ENCODE measurements at places on chromosomes 3 and 15.

DNA sequence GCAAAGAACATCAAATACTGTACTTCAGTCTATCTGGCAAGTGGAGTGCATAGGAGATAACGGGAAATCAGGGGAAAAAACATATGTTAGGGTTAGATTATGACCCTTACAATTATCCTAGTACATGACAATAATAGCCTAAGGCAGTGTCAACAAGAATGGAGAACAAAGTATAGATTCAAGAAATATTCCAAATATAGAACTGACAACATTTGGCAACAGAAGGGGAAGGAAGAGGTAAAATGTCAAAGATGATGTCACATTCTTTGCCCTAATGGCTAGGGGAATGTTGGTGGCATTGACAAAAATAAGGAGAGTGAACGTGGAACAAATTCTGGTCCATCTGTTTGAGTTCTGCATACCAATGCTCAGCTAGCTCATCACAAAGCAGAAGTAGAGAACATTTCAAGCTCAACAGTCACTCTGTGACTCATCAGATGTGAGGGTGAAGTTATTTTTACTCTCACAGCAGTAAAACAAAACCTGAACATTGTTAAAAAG lies 15.5 kb upstream of the ATP8B4 start:
- no peak for DNase-seq

GRCh38 chr3:48558493-48559134 lies 2.0 kb upstream of the PFKFB4 start:
- DNase-seq = no peak

- DNase-seq = no peak
These were observed 317.2 kb downstream of the SLC9A9 start for GRCh38 chr3:143531101-143531500.

DNA sequence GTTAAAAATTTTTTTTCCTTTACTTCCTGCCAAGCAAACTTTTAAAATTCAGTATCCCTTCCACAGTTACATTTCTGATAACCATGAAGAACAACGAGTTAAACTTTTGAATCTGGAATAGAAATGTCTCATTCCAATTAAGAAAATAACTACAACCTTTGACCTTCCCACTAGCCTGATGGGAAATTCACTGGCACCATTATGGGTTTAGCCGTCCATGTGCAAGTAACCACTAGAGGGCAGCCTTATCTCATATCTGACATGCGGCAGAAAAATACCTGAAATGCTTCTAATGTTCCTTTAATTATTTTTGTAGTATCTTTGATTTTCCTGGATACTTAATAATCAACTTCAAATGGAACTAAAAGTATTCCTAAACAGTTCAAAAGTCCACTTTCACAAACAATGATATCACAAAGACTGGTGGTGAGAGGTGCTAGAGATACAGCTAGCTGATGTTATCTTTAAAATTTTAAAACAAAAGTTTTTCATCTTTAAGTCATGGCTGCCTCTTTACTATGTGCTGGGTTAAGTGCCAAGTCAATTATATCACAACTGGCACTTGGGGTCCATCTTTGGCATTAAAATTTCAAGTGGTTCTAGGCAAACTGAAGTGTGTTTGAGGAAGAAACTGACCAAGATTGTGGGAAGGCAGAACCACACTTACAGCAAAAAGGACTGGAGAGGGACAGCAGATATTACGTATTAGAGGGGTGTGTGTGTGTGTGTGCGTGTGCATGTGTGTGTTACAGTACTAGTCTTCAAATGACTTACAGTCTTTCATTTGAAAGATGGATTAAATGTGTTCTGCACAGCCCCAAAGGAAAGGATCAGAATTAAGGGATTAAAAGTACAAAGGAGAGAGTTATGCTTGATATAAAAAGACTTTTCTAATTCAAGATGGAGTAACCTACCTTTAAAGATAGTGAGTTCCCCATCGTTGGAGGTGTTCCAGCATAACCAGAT lies 107.1 kb upstream of the ICE2 start:
- DNase-seq = no peak

GRCh38 chr3:13972679-13973379 lies 93.0 kb upstream of the WNT7A start:
- no peak for DNase-seq

DNA sequence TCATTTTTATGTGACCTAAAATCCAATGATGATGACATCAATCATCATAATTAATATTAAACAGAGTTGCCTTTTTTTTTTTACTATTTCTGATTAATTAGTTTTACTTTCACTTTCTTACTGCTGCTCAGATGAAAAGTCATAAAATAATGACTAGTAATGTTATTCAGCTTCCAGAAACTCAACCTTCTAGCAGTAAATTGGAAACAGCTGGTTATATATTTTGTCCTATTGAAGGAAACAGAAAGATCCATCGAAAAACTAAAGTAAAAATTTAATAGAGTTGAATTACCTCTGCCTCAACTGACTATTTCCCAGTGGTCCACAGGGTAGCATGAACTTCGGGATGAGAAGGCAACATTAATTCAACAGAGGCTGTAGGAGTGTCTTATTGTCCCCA lies 107.1 kb upstream of the PTX3 start:
- no peak for DNase-seq

- no peak for DNase-seq
These were observed 22.0 kb upstream of the RBSN start for GRCh38 chr3:15120986-15121385.

- DNase-seq = no peak
These were observed 546 bp downstream of the TRIM59 start for GRCh38 chr3:160448845-160449635.

- DNase-seq = no peak
These were observed 84.6 kb downstream of the TMCO5A start for GRCh38 chr15:38019066-38019465.

DNA sequence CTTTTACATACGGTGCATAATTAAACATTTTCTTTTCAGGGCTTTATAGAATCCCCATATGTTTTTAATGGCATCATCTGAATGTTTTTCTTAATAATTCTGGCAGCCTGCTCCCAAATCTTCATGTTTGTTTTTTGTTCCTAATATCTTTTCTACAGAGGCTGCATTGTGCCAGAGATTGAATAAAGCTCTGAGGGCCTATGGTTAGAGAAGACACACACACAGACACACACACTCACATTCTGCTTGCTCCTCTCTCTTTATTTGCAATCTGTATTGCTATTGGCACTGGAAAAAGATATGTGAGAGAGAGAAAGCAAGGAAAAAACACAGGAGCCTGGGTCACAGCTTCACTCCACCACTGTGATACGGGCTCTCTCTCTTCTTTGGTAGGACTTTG lies 136.0 kb downstream of the MECOM start:
- DNase-seq = no peak

DNA sequence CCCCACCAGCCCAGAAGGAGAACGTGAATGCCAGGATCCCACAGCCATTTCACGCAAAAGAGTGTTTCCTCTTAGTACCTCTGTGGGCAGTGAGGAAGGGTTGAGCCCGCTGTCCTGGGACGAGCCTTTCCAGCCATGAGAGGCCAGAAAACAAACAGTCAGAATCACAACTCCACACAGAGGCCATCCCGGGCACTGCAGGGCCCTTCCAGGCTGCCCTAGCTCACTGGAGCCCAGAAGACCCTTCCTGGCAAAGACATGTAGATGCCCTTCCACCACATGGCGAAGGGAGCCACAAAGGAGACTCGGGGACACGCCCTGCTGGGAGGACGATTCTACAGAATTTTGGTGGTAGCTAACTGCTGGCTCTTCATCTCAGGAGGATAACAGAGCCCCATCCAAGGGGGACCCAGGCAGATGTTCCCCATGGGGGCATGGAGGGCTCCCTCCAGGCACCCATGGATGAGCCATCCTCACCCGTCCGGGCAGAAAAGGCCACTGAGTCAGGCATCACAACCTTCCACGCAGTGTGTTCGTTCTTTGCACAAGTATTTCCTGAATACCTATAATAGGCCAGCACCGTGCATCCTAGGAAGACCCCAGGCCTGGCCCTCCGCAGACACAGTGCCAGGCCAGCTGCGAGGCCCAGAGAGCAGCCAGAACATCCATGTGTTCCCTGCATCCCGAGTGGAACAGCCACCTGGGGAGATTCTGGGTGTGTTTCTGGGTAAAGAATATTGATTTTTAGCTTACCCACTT lies 47.2 kb downstream of the SLC12A8 start:
- DNase-seq = no peak

DNA sequence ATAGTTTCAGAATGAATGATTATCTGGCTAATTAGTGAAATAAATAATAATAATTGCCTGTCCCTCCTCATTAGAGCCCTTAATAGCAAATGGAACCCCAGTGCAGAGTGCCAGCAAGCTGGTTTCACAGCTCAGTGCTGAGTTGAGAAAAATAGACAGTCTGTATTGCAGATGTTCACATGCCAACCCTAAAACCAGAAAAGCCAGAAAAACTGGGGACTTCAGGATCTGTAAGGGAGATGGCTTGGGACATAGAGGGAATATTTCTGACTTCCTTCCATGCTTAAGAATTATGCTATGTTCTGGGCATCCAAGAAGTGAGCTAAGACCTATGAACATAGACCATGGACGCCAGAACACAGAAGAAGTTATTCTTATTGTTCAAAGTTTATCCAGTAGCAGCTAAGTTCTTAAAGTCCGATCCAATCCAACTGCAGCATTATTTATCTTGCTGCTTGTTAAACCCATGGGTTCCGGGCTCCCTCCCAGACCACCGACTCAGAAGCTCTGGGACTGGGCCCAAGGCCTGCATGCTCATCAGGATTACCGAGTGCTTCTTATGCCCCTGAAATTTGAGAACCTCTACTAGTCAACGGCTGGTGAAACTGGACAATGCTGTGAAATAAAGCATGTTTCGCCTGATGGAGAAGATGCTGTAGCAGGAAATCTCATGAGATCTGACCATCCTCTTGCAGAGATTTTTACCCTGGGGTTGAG lies 158.3 kb downstream of the FOXB1 start:
- no peak for DNase-seq

DNA sequence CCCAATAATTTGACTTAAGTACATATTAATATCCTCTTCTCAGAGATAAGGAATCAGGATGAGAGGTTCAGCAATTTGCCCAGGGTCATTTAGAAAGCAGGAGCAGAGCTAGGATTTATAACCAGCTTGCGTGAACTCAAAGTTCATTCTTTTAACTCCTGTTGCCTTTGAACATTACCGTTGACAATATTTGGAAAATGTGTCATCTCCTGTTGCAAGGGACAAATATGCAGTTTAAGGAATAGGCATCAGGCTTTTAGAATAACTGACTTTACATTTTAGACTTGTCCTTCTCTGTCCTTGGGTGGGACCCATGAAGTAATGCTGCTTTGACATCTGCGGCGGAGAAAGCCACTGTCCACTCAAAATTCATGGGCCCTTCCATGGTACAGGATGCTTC lies 252.2 kb upstream of the RGMA start:
- no peak for DNase-seq

GRCh38 chr15:101520395-101520794 lies 30.9 kb upstream of the PCSK6 start:
- DNase-seq = no peak

- DNase-seq = no peak
These were observed at the start of gene APBA2 for GRCh38 chr15:28885630-28886430. APBA2 (plus strand) TSS chr15:28885974; CDS start chr15:29053885, 167,911 bp downstream.

GRCh38 chr3:22977042-22977441 lies 226.1 kb upstream of the UBE2E2 start:
- DNase-seq = no peak

DNA sequence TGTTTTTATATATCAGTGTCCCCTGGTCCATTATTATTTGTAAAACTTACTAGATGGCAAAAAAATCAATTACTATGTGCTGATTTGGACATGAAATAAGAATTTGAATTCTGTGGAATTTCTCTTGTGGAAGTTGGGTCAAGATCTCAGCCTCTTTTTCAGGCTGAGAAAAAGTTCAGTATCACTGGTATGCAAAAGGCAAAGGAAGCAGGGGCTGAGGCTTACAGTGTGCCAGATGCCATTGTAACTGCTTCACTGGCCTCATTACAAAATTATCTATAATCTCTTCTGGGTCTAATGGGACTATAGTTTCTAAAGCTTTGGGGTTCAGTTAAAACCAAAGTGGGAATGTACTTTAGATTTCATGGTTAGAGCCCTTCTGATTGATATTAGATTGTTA lies 125.9 kb upstream of the SLC7A14 start:
- no peak for DNase-seq

DNA sequence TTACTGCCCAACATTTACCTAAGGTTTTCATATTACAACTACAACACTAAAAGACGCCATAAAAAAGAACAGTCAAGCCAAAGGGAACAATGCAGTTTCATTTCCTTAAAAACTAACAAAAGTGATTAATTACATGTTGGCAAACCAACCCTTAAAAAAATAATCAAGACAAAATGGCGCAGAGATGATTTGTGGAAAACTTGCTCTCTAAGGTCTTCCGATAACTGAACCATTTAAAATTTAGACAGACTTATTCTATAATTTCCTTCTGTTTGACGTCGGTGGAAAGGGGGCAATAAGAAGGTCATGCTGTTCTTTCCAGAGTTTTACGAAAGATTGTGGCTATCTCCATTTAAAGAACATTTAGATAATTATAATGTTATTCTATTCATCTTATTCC lies 87.6 kb downstream of the RYK start:
- DNase-seq = no peak

DNA sequence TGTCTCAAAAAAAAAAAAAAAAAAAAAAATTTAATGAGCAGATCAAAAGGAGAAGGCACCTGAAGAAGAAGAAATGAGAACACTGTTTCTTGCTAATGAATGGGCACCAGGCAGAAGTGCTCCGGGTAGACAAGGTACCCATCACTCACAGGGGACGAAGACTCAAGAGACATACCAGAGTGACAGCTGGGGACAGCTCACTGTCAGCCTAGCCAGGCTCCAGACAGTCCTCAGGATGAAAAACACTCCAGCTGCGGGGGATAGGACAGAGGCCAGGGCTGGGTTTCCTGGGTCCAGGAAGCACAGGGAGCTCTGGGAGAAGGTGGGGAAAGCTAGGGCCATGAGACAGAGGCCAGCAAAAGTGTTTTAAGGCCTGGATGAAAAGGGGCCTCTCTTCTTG lies 48.5 kb upstream of the PARL start:
- DNase-seq = no peak

DNA sequence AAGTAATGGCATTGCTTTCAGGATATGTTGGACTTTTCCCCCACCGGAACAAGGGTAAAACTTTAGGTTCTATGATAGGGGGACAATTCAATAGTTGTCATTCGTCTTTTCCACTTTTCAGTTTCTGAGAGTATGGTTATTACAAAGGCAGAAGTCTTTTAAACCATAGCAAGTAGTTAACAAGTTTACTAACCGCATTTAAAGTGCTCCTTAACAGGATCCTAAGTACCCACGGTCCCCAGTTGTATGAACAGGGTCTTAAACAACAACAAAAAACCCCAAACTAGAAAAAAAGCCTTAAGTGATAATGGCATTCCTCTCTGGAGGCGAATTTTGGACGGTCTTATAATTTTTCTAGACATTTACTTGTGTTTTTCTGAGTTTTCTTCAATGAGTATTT lies 831 bp downstream of the IFT57 start:
- no peak for DNase-seq

Data from activated gamma-delta T cell treated with anti-CD3 and anti-CD28 coated beads, Interleukin-2, amount 50 U/mL, for 16 hours (primary cell).